Pancreas (tissue), 10 donors: ENCODE measurements at places on chromosomes 12 and 14. TPM values are rescaled to one million over a fixed set of nuclear protein-coding genes. Genes with fewer than 3 reads are reported as not detected.

DNA sequence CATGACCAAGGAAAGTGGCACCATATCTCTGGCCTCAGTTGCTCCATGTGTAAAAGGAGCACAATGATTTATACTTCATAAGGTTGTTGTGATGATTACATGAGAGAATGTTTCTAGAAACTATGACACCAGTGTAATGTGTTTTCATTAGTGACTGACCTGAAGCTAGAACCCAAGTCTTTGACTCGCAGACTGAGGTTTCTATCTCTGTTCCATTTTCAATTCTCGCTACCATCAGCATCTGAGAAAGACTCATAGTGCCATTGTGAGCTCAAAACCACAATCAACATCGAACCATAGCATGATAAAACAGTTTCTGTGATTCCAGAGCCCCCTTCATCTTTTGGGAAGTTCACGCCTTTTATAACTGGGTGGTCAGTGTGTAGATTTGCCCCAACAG, 53.8 kb downstream of the STAB2 start:
- DNase-seq, result no peak
- no peak overlapping the region for H3K4me3 ChIP-seq
- H3K27me3 ChIP-seq, result no peaks in the 10 kb centered on the region
- no peaks in the 10 kb centered on the region for H3K4me1 ChIP-seq

GRCh38 chr12:93582351-93582750, 9.9 kb downstream of the SOCS2 start:
- H3K4me3 ChIP-seq, result no peak overlapping the region
- no peaks in the 10 kb centered on the region for H3K4me1 ChIP-seq
- H3K27ac ChIP-seq, result no peak overlapping the region
- no peaks in the 10 kb centered on the region for H3K27me3 ChIP-seq
- no peak for DNase-seq
- no peaks in the 10 kb centered on the region for H3K36me3 ChIP-seq

DNA sequence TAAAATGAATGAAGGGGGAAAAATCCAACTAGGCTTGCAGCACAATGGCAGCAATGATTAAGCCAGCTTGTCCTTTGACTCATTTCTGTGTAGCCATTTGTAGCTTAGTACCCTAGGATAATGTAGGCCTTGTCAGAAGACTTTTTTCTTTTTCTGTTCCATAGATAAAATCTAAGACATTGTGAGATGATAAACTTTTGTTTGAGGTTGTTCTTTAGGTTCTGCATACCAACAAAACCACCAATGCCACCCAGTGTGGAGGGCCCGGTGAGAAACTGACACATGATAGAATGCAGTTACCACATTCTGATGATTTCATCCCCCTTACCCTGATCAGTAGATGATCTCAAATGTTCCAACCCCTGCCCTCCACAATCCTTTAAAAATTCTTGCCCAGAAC, 6.6 kb upstream of the KLRD1 start:
- no peaks in the 10 kb centered on the region for H3K27me3 ChIP-seq
- no peaks in the 10 kb centered on the region for H3K4me1 ChIP-seq
- H3K36me3 ChIP-seq, result no peaks in the 10 kb centered on the region
- no peak overlapping the region for H3K27ac ChIP-seq
- H3K4me3 ChIP-seq, result no peak overlapping the region
- DNase-seq, result no peak

GRCh38 chr12:45990468-45991283, at the start of gene SCAF11:
Gene SCAF11 (minus strand): TSS chr12:45990574. CDS start chr12:45964167, 26,407 bp downstream.
- H3K4me1 ChIP-seq, result peaks cover 30% of the 10 kb centered on the region
- H3K36me3 ChIP-seq, result no peaks in the 10 kb centered on the region
- H3K4me3 ChIP-seq, result peak within 1 kb of the TSS; percentile 75
- H3K27ac ChIP-seq, result peak within 1 kb of the TSS; percentile 100

- H3K4me3 ChIP-seq, result no peak overlapping the region
- DNase-seq, result no peak
- H3K36me3 ChIP-seq, result no peaks in the 10 kb centered on the region
- no peaks in the 10 kb centered on the region for H3K4me1 ChIP-seq
- no peaks in the 10 kb centered on the region for H3K27me3 ChIP-seq
Observed at GRCh38 chr12:87338681-87339080, 690.5 kb downstream of the C12orf50 start.

GRCh38 chr12:20520532-20520931, 152.2 kb downstream of the PDE3A start:
- no peak overlapping the region for H3K27ac ChIP-seq
- DNase-seq, result no peak
- no peaks in the 10 kb centered on the region for H3K4me1 ChIP-seq
- no peaks in the 10 kb centered on the region for H3K36me3 ChIP-seq
- H3K27me3 ChIP-seq, result no peaks in the 10 kb centered on the region
- no peak overlapping the region for H3K4me3 ChIP-seq

GRCh38 chr12:124120739-124121138, 147.7 kb downstream of the ZNF664 start:
- no peak overlapping the region for H3K4me3 ChIP-seq
- H3K4me1 ChIP-seq, result no peaks in the 10 kb centered on the region
- no peaks in the 10 kb centered on the region for H3K36me3 ChIP-seq

- H3K4me1 ChIP-seq, result no peaks in the 10 kb centered on the region
- H3K27ac ChIP-seq, result no peak overlapping the region
- H3K27me3 ChIP-seq, result no peaks in the 10 kb centered on the region
Observed at GRCh38 chr12:2904260-2904659, 13.6 kb downstream of the TULP3 start.

DNA sequence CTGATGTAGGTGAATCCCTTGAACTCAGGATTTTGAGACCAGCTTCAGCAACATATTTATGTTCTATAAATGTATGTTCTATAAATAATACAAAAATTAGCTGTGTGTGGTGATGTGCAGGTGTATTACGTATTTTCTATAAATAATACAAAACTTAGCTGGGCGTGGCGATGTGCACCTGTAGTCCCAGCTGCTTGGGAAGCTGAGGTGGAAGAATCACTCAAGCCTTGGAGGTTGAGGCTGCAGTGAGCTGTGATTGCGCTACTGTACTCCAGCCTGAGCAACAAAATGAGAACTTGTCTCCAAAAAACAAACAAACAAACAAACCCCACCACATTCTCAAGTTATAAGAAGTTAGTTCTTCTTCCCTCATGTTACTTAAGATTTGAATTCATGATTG, 39.5 kb downstream of the GABARAPL1 start:
- no peak for DNase-seq
- no peaks in the 10 kb centered on the region for H3K36me3 ChIP-seq
- H3K4me3 ChIP-seq, result no peak overlapping the region
- no peaks in the 10 kb centered on the region for H3K27me3 ChIP-seq

DNA sequence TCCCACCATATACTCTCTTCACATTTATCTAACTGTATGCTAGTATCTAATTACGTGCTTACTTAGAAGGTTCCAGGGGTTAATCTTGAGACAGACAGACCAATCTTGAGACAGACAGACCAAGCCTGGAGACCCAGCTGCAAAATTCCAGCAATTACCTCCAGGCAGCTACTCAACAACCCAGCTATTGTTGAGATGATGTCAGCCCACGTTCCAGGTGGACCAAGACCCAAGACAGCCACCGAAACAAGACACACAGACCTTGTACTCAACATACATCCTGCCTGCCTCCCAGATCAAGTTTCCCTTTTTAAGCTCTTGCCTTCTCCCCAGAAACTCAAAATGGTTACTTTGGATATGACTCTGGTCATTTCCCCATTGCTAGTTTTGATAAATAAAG, 64.9 kb upstream of the VASH1 start:
- no peaks in the 10 kb centered on the region for H3K27me3 ChIP-seq
- no peaks in the 10 kb centered on the region for H3K4me1 ChIP-seq
- no peak overlapping the region for H3K27ac ChIP-seq

DNA sequence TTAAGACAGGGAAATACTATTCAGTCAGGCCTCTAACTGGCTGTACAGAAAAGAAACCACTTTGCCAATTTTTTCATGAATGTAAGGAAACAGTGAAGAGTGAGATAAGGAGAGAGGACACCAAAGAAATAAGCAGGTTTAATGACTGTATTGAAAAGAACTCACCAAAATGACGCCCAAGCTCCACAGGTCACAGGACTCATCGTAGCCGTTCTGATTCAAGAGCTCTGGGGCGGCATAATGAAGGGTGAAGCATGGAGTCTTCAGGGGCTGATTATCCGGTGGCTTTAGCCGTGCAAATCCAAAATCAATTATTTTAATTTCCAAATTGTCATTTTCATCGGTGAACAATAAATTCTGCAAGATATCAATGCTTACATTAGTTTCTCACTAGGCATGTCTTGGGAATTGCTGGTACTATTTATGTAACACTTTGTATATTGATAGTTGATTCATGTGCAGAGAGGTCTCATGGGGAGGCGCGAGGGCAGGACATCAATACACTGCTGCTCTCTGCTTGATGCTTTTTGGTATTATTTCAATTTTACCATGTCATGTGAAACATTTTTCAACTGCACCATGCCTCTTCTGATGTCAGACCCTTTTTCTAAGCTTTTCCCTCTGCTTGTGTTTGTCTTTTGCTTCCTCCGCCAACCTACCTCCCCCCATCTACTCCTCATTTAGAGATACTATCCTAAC, 74.2 kb upstream of the TTC7B start:
- H3K27me3 ChIP-seq, result no peaks in the 10 kb centered on the region
- no peak overlapping the region for H3K4me3 ChIP-seq
- no peak for DNase-seq
- H3K4me1 ChIP-seq, result no peaks in the 10 kb centered on the region
- H3K36me3 ChIP-seq, result peaks cover 3% of the 10 kb centered on the region

- DNase-seq, result peak; percentile 95
- H3K4me1 ChIP-seq, result no peaks in the 10 kb centered on the region
- H3K27me3 ChIP-seq, result no peaks in the 10 kb centered on the region
Observed at GRCh38 chr14:69879175-69880043, at the start of gene SMOC1. Gene SMOC1 (plus strand): TSS chr14:69879416. CDS start chr14:69879679, 263 bp downstream.

GRCh38 chr12:93091886-93092648, 163.0 kb upstream of the EEA1 start:
- H3K36me3 ChIP-seq, result no peaks in the 10 kb centered on the region
- no peak overlapping the region for H3K27ac ChIP-seq
- H3K4me3 ChIP-seq, result no peak overlapping the region
- H3K27me3 ChIP-seq, result no peaks in the 10 kb centered on the region
- H3K4me1 ChIP-seq, result no peaks in the 10 kb centered on the region

- H3K4me3 ChIP-seq, result no peak overlapping the region
- H3K27me3 ChIP-seq, result no peaks in the 10 kb centered on the region
- no peak for DNase-seq
- H3K36me3 ChIP-seq, result no peaks in the 10 kb centered on the region
- peaks cover 3% of the 10 kb centered on the region for H3K4me1 ChIP-seq
Observed at GRCh38 chr14:105331575-105332349, 17.2 kb downstream of the PACS2 start.

- no peaks in the 10 kb centered on the region for H3K36me3 ChIP-seq
- no peak for DNase-seq
- H3K4me3 ChIP-seq, result no peak overlapping the region
- H3K4me1 ChIP-seq, result no peaks in the 10 kb centered on the region
- H3K27ac ChIP-seq, result no peak overlapping the region
Observed at GRCh38 chr14:65745396-65746190, 333.1 kb downstream of the FUT8 start.

Gene SERPINA12
- not detected for polyA plus RNA-seq

Gene SMIM41
- not detected for polyA plus RNA-seq

Gene CHD8
- polyA plus RNA-seq, result 20.5 TPM

Gene ARMH4
- polyA plus RNA-seq, result 0.11 TPM

Gene ACVRL1
- polyA plus RNA-seq, result 10.1 TPM
